ENCODE measurements at places on chromosomes 6 and 20. TPM values are rescaled to one million over a fixed set of nuclear protein-coding genes. Genes with fewer than 3 reads are reported as not detected.

DNA sequence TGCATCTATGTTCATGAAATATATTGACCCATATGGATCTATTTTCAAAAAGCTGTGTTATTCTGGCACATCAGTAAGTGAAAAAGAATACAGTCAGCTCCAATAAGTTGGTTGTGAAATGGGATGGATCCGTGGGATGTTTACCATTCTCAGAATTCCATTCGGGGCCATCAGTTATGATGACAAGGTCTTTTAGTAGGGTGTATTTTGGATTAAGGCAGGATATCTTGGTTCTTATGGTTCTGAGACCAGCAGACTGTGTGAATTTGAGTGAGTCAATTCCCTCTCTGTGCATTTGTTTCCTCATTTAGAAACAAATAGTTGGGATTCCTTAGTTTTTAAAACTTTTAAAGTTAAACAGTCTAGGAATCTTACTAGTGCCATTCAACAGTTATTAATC is 287.4 kb downstream of the CD109 start:
- no peak for DNase-seq

The LY6G6D gene
- total RNA-seq: not detected

The ABHD16A gene
- 49.4 TPM for total RNA-seq

The TRIM31 gene
- not detected for total RNA-seq

DNA sequence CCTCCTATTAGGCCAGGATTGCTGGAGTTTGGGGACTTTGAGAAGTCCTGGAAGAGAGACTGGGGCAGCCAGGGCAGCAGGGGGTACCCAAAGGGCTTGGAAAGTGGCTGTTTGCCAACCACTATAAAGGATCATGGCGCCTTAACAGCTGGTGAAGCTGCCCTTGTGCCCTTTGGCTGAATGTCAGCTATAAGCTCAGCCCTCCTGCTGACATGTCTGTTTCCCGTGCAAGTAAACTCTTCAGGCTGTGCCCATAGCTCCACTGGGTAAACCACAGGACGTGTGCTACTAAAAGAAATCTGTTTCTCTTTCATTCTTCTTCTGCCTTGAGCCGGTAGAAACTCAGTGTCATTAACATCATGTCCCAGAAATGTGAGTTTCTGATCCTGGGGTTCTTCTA is 97.3 kb downstream of the CAP2 start:
- DNase-seq: no peak

- no peak for DNase-seq
Measured at GRCh38 chr6:25934735-25935313, 4.3 kb upstream of the SLC17A2 start.

The PRSS35 gene
- 2.4 TPM for total RNA-seq

DNA sequence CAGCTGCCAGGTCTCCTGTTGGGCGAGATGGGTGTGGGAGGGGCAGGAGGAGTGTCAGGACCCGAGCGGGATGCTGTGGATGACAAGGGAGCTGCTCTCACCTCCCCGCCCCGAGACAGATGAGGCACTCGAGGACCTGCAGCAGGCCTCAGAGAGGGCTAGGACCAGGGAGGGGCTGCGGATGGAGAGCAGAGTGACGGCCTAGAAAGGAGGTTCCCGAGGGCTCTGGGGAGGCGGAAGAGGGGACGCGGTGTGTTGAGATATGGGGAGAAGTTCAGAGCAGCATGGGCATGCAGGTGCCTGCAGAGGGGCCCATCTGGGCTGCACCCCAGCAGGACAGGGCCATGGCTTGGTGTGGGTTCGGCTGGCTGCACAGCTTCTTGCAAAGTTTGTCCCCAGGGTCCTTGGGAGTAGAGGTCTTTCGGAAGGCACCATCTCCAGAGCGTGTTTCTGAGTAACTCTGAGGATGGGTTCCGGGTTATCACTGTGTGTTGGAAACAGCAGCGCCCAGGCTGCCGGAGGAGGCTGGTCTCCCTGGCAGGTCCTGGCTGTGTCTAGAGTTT is 104.6 kb downstream of the PAX1 start:
- DNase-seq: no peak

GRCh38 chr6:34248198-34248726 is 544 bp downstream of the SMIM29 start:
- peak; percentile 45 for DNase-seq

DNA sequence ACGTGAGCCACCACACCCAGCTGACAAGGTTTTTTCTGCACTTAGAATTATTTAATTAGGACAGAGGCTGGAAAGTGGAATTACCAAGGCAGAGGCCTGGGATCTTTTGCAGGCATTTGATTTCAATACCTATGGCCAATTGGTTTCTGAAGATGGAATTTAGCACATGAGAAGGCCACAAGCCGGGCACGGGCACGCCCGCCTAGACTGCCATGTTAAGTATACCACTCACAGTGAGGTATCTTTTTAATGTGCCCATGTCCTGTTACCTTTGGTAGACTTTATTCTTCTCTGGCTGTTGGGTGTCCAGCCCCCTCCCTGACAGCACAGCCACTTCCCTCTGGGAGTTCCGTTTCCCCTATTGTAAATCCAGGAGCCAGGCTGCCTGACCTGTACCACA is 18.0 kb upstream of the TAF8 start:
- DNase-seq: no peak

DNA sequence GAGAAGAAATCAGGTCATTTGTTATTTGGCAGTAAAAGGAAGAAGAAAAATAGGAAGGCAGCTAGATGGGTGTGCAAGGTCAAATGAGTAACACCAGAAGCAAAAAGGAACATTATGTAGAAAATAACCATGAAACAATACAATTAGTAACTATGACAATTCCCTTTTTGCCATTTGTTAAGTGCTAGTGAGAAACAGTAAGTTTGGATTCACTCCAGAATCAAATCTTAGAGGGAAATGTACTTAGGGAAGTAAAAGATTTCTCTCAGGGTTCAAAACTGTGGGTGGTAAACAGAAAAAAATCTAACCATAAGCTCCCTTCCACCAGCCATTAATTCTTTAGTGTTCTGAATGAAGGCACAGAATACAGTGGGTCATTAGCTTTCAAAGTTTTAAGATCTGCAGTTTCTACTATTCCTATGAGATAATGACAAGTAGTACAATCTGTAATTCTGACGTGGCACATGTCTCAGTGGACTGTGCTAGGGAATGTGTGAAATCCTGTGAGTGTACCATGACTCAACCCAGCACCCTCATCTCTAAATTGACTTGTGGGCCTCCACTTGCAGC is 17.1 kb downstream of the REPS1 start:
- DNase-seq: no peak

GRCh38 chr6:125301435-125302391 is at the start of gene HDDC2:
HDDC2 (minus strand) TSS chr6:125301967; CDS start chr6:125301932, 35 bp downstream.
- DNase-seq: peak; percentile 72

The PRRT1 gene
- 28.0 TPM for total RNA-seq

GRCh38 chr6:1986454-1987243 is 258.8 kb downstream of the GMDS start:
- no peak for DNase-seq

DNA sequence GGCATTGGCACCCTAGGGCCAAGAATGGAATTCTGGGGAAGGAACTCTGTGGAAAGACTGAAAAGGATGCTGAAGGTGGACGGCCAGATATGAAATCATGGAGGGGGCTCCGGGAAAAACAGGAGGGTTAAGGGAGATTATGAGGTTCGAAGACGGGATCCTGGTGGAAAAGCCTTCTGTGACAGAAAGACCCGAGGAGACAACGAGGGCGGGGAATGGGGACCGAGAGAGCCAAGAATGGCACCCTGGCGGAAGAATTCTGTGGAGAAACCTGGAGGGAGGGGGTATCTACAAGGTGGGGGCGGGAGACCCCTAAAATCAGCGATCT is 426 bp downstream of the TRMT6 start:
- DNase-seq: no peak

The TAP2 gene
- total RNA-seq: 18.6 TPM

The SLC17A4 gene
- total RNA-seq: 0.05 TPM

- no peak for DNase-seq
Measured at GRCh38 chr20:8909596-8909995, 159.3 kb upstream of the PLCB4 start.
